ENCODE measurements at places on chromosomes 12 and 14.

DNA sequence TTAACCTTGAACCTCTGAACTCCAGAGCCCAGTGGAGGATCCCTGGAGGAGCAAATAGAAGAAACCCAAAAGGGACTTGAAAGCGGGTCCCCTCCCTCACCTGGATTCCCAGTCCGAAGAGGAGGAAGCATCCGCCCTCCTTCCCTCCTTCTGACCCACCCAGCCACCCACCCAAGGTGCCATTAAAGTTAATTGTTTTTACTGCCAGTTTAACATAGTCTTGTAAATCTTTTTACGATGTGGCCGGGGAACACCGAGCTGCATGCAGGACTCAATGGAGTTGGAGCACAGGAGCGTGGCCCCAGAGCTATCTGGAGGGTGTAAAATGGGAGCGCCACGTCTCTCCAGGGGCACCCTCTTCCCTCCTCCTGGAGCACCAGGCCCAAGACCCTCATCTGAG is 49.9 kb upstream of the TBX3 start:
- no peak for DNase-seq

DNA sequence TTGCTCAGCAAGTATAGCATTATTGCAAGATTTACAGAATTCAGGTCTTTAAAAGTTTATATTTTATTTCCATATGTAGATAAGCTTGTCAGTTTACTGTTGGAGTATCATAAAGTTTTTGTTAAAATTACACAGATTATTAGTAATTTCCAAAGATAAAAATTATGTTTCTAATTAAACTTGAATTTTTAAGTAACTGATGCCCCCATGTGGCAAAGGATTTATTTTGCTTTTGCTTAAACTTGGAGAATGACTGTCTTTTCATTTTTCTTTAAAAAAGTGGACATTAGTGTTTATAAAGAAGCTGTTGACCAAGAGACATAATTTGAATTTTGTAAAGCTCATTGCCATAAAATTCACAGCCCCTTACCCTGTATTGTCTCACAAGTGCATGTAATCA is 45.8 kb downstream of the ETNK1 start:
- DNase-seq, result no peak

DNA sequence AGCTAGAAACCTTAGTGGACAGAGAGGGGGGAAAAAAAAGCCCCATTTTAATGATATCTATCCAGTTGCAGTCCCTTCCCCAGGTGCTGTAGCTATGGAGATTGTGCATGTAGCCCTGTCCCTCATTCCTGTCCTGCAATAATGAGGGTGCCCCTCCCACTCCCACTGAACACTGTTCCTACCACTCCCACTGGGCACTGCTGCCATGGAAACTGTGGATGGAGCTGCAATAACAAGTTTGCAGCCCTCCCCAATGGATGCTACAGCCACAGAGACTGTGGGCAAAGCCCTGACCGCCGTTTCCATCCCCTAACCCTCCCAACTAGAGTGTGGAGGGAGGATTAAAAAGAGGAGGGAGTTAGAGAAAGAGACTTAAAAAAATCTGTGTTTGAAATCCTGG is 238.3 kb downstream of the FUT8 start:
- no peak for DNase-seq

DNA sequence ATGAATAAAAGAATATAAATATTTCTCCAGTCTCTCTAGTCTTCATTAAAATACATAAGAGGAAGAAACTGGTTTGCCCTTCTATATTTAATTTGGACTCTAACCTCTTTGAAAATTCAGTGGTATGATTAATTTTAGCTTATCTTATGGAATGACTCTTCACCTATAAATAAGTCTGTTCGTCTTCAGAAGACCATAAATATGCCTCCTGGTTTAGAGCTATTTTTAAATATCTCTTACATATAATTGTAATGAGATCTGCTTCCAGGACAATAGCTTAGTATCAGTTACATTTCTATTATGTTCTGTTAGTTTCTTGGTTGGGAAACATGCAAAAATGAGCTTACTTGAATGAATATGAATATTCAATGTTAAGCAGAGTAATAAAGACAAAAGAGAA is 257.5 kb upstream of the HMGA2 start:
- no peak for DNase-seq

- no peak for DNase-seq
Measured at GRCh38 chr12:54891717-54892478, 37.6 kb downstream of the MUCL1 start.

- DNase-seq, result no peak
Measured at GRCh38 chr12:22115711-22116110, 69.7 kb downstream of the CMAS start.

Data from GM12892 (cell line).